ENCODE measurements at places on chromosomes 6 and 20.

DNA sequence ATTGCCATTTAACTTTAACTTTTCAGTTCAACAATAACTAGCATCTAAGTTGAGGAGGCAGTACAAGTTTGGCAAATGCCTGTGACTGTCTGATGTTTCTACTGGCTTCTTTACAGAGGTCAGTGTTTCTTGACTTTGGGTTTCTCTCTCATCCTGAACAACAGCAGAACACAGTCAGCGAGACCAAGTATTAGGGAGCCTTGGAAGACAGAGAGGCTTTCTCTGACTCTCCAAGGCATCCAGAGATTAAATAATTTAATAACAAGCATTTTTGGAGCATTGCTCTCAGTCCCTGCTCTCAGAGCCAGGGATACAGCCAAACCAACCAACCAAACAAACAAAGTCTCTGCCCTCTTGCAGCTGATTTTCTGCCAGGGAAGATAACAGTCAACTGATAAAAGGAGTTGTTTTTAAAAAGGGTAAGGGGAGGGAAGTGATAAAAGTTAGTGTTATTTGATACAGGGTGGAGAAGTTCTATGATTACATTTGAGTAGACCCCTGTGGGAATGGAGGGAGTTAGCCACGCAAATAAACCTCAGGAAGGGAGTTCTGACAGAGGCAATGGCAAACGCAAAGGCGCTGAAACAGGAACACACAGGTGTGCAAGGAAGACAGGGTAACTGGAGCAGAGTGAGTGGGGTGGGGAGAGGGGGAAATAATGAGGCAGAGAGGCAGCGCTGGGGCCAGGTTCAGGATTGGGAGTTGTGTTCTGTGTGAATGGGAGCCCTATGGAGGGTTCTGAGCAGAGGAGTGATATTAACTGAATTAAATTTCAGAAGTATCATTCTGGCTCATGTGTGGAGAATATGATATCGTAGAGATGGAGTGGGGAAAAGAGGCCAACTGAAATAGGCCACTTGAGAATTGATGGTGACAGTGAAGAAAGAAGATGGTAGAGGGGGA is 55.2 kb downstream of the SEL1L2 start:
- no peak for DNase-seq

GRCh38 chr20:34916774-34917354 is 38.7 kb downstream of the GSS start:
- DNase-seq, result no peak

DNA sequence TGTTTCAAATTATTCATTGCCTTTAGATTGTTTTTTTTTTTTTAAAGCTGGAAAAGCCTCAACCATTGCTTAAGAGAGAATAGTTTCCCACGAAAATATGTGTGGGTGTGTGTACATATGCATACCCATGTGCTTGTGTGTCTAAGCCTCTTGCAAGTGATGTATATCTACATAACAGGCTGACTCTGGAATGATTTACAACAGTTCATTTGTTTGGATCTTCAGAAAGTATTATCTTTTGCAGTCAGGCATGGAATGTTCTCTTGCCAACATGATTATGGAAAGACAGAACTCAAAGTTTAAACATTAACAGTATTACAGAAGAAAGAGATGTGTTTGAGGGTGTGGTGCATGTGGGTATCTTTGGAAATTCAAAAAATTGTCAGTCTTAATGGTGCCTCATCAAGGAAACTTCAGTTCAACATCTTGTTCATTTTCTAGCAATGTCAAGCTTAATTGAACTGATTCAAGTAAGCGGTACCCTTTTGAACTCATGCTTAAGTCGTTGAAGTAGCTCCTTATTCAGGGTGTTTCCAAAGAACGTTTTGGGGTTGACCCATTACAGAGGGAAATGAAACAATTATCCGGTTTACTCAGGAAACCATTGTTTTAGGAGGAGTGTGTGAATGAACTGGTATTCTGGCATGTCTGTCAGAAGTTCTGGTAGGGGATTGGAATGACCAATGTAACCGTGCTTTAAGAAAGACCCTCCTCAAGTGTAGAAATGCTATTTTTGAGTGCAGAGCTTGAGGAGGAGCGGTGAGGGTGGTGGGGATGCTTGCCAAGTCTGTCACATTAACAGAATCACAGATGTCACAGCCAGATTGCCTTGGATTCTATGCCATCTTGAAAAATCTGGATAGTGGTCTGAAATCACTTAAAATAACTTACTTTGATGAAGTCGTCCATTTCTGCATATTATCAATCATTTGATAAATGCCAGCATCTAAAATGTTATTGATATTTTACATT is 60.3 kb downstream of the ADGRG6 start:
- no peak for DNase-seq

DNA sequence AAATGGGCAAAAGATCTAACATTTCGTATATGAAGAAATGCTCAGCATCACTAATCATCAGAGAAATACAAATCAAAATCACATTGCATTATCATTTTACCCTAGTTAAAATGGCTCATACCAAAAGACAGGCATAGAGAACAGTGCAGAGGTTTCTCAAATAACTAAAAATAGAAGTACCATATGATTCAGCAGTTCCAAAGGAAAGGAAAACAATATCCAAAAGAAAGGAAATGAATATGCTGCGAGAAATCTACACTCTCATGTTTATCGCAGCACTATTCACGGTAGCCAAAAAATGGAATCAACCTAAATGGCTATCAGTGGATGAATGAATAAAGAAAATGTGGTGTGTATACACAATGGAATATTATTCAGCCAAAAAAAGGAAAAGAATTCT is 63.5 kb downstream of the VTA1 start:
- DNase-seq, result no peak

- DNase-seq, result no peak
Observed at GRCh38 chr20:8662433-8662954, 406.4 kb upstream of the PLCB4 start.

DNA sequence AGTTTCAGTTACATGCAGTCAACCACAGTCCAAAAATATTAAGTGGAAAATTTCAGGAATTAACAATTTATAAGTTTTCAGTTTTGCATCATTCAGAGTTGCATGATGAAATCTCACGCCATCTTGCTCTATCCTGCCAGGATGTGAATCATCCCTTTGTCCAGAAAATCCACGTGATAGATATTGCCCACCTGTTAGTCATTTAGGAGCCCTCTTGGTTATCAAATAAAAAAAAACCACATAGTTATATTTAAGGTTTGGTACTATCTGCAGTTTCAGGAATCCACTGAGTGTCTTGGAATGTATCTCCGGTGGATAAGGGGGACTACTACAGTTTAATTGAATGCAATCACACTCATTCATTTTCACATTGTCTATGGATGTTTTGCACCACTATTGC is 1249.0 kb upstream of the CITED2 start:
- DNase-seq, result no peak

DNA sequence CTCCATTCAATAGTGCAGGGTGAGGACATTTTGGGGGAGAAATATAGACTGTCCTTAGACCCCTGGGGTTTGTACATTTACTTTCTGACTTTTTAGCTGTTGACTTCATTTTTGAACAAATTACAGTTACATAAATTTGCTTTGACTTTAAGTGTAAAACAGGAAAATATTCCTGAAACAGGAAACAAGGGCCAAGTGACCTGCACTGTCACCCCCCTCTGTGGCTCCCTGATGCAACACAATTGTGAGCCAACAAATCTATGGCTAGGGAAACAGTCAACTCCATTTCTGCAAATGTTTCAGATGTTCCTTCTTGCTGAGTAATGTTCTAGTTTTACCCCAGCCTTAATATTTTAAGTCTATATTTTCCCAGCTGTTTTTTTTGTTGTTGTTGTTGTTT is 39.8 kb downstream of the HLA-A start:
- peak; percentile 36 for DNase-seq

GRCh38 chr6:56938649-56939191 is 16.2 kb upstream of the BEND6 start:
- no peak for DNase-seq

GRCh38 chr20:48282591-48283228 is 497.4 kb upstream of the SULF2 start:
- DNase-seq, result no peak

GRCh38 chr6:166444446-166444845 is 61.7 kb upstream of the MPC1 start:
- no peak for DNase-seq

DNA sequence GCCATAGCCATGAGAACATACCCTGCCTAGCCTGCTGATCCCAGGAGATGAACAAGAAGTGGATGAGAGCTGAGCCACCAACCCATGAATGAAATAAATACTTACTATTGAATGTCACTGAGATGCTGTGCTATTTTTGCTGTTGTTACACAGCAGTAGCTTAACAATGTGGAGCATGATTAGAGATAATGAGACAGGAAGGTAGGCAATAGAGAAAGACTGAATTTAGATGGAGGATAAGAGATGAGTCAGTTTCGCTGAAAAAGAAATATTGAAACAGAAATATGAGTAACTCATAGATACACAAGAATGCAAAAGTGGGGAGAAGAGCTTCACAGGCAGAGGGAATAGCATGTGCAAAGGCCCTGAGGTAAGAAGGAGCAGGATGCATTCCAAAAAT is 94.9 kb upstream of the TOP1 start:
- no peak for DNase-seq

GRCh38 chr20:36614781-36615557 is 9.4 kb downstream of the RAB5IF start:
- no peak for DNase-seq

DNA sequence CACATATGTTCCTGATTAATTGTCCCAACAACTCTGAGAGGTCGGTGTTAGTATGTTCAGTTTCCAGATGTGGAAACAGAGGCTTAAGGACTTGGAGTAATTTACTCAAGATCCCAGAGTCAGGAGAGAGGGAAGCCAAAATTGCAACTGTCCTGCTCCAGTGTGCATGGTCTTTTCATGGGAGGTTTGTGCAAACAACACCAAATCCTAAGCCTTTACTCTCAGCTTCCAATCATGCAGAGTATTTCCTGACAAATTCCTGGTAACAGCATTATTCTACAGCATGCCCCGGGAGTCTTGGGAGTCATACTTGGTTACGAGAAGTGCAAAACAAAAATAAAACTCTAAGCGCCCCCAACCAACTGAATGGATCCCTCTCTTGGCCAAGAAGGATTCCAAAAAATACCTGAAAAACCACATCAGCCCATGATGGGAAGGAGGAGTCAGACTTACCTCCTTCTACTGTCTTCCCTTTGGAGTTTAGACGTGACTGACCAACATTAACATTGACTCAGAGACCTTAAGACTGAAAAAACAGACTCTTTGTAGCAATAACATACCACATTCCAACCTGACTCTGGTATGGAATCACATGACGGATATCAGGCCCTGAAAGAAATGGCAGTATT is 30.8 kb upstream of the PPP1R3G start:
- DNase-seq, result no peak

DNA sequence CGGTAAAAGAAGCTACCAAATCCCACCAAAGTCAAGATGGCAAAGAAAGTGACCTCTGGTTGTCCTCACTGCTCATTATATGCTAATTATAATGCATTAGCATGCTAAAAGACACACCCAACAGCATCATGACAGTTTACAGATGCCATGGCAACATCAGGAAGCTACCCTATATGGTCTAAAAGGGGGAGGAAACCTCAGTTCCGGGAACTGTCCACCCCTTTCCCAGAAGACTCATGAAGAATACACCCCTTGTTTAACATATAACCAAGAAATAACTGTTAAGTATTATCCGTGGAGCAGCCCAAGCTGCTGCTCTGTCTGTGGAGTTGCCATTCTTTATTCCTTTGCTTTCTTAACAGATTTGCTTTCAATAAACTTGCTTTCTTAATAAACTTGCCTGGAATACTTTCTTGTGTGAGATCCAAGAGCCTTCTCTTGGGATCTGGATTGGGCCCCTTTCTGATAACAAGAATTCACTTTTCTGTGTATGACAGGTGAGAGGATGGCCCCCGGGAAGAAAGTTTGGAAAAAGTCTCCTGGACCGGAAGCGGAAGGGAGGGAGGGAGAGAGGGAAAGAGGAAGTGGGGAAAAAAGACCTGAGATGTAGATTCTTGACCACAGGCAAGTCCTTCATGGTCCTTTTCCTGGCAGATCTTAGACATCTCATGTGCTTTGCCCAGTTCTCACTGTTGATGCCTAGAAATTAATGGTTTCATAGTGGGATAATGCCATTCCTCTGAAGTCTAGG is 146.7 kb upstream of the ID4 start:
- DNase-seq, result no peak

DNA sequence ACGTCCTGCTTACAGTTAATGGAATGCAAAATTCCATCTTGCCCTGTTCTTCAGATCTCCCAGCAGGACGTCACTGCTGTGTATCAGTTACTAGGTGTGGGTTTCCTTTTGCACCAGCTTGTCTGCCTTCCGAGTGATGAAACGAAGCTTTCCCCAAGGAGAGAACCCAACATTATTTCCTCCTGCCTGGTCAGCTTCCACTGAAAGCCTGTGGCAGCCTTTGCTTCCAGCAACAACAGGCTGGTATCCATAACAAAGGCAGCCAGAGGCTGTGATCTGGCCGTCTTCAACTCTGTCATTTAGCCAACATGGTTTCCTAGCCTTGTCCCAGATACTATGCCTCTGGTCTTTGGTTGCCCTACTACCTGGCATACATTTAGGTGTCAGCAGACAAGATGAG is 78.9 kb upstream of the HEY2 start:
- no peak for DNase-seq

DNA sequence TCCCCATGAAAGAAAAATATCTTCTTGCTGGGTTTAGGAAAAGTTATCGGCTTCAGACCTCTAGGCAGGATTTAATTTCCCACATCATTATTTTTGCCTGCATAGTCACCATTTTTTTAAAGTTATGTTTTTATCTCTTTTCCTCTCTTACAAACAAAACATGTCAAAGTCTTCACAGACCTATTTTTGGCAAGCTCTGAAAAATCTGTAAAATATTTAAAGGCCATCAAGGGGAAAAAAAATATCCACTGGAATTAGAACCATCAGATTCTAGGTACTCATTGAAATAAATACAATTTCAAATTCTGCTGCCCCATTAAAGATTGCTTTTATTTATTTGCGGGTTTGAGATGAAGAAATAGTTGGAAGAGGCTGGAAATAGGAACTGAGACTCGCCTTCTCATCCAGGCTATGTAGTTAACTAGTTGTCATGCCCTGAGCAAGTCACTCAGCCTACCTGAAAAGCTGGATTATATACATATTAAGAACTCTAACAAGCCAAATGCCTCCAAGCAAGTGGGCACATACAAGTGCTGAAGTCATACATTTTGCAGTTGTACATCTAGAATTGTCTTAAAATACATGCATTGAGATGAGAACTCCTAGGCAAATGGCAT is 101.7 kb upstream of the SASH1 start:
- DNase-seq, result no peak

GRCh38 chr20:3797592-3798372 is 1.7 kb downstream of the CDC25B start:
- peak; percentile 81 for DNase-seq

- DNase-seq, result peak; percentile 73
Observed at GRCh38 chr6:144219056-144219685, 66.0 kb upstream of the UTRN start.

- DNase-seq, result no peak
Observed at GRCh38 chr6:139979021-139979725, 604.7 kb upstream of the CITED2 start.

- DNase-seq, result peak; percentile 53
Observed at GRCh38 chr6:113306552-113307145, 550.5 kb upstream of the MARCKS start.

- DNase-seq, result peak; percentile 21
Observed at GRCh38 chr6:73694711-73695411, 1.1 kb upstream of the CD109 start.
